ENCODE measurements at places on chromosomes 3 and 15.

- DNase-seq: no peak
These were observed 1201.8 kb upstream of the EPHA6 start for GRCh38 chr3:95612611-95613010.

GRCh38 chr15:83556754-83557153 is 97.2 kb upstream of the ADAMTSL3 start:
- no peak for DNase-seq

DNA sequence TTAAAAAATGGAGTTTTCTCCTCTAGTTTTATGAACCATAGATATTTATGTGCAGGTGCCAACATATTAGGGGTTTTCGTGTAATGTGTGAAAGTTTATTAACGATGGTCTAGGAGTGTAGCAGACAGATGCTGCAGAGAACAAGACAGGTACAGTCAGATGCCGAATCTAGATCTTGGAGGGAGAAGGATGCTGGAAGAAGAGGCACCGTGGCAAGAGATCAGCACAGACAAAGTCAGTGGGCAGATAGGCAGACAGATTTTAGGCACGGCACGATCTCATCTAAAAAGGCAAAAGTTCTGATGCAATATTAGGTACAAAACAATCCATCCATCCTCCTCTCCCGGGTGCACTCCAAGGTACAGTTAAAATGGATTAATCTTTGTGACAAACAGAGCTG is 161.6 kb downstream of the TIGIT start:
- no peak for DNase-seq

DNA sequence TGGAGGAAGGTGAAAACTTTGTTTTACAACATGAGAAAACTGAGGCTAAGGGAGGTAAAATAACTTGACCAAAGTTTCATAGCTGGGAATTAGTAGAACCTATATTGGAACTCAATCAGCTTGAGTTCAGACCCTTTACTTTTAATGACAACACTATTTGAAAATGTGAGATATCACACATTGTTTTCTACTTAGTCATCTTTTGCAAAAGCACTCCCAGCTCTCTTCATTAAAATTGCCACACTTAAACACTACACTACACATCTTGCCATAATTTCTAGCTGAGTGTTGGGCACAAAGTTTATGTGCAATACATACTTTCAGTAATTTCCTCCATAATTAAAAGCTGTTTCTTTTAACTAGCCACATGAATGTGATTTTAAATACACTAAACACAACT is 230.4 kb upstream of the DCBLD2 start:
- DNase-seq: no peak

Data from RKO (cell line).